ENCODE measurements at places on chromosomes 6 and 20. TPM values are rescaled to one million over a fixed set of nuclear protein-coding genes. Genes with fewer than 3 reads are reported as not detected.

Gene DLK2
- 0.93 TPM for polyA plus RNA-seq

Gene BPIFB2
- polyA plus RNA-seq = not detected

Gene DCBLD1
- 10.9 TPM for polyA plus RNA-seq

Gene OLIG3
- polyA plus RNA-seq = not detected

- DNase-seq = no peak
Observed at GRCh38 chr6:25006565-25007001, 70.8 kb upstream of the RIPOR2 start.

GRCh38 chr20:3815703-3816315 is 4.5 kb upstream of the AP5S1 start:
- DNase-seq = no peak

DNA sequence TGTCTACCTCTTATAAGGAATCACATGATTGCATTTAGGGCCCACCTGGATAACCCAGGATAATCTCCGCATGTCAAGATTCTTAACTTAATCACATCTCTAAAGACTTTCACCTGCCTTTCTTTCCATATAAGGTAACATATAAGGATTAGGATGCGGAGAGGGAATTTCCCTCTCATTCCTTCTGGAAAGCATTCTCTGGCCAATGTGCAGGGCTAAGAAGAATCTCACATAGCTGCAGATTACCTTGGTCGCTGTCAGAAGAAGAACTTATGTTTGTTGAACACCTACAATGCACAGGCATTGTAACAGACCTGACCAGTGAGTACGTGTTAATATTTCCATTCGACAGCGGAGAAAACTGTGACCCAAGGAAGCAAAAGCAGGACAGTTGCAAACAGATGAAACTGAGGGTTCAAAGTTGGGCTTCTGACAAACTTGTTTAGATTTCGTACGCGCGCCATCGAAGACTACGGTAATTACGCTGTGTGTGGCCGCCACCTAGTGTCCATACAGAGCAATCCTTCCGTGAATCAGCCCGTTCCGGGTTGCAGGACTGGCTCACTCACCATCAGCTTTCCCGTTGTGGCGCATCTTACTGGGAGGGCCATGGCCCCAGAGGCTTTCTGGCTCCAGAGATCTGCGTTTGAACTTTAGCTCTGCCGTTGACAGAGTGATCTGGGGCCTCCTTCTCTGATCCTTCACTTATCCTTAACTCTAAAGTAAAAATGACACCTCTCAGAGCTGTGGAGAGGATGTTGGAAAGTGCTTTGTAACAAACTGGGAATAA is 9.5 kb downstream of the C20orf202 start:
- peak; percentile 29 for DNase-seq

DNA sequence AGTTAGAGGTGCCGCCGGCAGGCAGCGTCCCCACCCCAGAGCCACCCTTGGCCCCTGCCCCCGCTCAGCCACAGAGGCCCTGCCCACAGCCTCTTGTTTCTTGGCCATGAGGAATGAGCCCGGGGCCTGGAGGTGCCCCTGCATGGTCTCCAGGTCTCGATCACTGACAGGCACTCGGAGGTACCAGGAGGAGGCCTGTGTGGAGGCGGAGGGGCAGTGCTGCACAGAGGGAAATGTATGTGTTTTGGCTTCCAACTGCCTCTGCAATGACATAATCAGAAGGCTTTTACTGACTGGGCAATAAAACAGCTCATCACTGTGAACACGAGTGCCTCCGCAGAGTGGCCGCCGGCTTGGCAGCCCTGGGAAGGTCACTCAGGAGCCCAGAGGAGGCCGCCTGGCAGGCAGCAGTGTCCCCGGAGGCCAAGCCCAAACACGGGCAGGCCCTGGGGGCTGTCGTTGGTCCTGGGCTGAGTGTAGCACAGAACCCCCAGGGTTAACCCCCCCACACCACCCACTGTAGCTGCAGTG is 61.1 kb upstream of the GATA5 start:
- DNase-seq = no peak

- DNase-seq = peak; percentile 43
Observed at GRCh38 chr6:293193-294174, 1.2 kb downstream of the DUSP22 start.

- DNase-seq = no peak
Observed at GRCh38 chr20:49597825-49598395, 30.0 kb upstream of the PTGIS start.

DNA sequence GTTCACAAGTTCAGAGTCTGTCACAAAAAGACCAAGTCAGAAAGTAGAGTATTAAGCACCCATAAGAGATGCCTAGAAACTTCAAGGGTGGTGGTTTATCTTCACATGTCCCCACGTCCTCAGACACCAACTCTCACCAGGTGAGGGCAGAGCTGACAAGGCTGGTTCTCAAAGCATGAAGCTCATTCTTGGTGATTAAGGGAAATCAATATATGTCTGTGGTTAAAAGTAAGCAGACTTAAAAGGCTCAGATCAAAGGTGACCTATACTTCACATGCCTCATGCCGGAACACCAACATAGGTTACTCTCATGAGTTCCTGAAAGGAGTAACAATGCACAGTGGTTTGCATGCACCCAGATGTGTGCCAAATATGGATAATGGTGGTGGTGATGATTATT is 27.0 kb downstream of the IL17A start:
- DNase-seq = no peak

DNA sequence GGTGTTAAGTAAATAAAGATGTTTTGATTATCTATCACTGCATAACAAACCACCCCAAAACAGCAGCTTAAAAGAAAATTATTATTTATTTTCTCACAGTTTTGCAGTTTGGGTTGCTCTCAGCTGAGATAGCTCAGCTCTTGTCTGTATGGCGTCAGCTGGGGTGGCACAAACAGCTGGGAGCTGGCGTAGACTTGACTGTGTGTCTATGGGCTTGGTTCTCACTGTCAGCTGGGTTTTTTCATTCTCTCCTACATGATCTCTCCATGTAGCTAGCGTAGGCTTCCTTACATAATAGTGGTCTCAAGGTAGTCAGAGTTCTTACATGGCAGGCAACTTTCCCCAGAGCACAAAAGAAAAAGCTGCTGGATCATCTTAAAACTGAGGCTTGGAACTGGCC is 6.5 kb upstream of the TMEM74B start:
- DNase-seq = no peak

DNA sequence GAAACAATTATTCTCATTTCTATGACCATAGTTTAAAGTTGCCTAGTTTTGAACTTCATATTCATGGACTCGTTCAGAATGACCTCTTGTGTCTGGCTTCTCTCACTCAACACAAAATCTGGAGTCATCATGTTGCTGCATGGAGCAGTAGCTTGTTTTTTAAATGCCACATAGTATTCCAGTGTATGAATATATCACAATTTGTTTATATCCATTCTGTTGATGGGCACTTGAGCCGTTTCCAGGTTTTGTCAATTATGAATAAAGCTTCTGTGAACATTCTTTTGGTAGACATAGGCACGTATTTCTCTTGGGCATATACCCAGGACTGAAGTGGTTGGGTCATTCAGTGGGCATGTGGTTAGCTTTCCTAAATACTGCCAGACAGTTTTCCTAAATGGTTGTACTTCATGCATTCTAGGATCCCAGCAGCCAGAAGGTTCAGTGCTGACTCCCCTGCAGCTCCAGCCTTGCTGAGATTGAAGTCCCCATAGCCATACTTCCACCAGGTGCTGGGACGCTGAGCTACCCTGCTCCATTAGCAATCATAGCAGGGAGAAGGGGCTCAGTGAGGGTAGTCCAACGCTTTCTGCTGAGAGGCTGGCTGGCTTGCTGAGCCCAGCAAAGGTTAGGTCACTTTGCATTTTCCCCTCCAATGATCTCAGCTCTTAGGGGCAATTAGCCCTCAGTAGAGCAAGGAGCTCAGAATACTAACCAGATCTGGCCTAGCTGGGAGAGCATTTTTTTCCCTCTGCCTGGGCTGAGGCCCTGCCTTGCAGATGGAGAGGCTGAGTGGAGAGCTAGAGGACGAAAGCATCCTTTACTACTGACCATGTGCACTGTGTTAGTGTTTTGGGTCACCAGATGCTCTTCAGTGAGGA is 35.7 kb upstream of the CTNNBL1 start:
- no peak for DNase-seq

GRCh38 chr6:16494793-16495192 is 256.4 kb downstream of the GMPR start:
- DNase-seq = no peak
